ENCODE measurements at places on chromosomes 1 and 21.

DNA sequence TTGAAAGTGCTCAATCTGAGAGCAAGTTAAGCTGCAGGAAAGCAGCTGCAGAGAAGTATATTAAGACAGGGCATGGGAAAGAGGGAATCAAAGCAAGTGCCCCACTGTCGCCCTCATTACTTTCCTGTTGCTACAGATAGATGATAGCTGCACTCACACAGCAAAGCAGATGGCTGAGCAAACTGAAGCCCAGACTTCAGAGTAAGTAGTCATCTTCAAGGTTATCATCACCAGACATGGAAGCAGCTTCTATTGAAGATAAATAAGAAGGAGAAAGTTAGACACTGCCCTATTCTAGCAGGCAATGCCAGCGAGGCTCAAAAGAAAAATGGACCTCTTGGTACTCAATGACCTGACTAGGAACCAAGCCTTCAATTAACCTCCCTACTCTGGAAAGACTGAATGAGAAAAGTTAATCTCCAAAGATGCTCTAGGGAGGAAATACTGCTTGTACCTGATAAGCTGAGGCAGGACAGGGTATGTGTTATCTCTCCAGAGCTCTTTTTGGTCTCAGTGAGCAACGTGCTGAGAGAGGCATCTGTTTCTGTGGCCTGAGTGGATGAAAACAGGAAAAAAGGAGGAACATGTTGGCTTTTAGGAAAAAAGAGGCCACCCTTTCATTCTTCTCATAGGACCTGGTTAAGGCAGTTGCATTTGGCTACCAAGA is 11.1 kb upstream of the MRPL9 start:
- no peak for DNase-seq

- no peak for DNase-seq
Observed at GRCh38 chr1:160839746-160840145, 22.9 kb downstream of the CD244 start.

DNA sequence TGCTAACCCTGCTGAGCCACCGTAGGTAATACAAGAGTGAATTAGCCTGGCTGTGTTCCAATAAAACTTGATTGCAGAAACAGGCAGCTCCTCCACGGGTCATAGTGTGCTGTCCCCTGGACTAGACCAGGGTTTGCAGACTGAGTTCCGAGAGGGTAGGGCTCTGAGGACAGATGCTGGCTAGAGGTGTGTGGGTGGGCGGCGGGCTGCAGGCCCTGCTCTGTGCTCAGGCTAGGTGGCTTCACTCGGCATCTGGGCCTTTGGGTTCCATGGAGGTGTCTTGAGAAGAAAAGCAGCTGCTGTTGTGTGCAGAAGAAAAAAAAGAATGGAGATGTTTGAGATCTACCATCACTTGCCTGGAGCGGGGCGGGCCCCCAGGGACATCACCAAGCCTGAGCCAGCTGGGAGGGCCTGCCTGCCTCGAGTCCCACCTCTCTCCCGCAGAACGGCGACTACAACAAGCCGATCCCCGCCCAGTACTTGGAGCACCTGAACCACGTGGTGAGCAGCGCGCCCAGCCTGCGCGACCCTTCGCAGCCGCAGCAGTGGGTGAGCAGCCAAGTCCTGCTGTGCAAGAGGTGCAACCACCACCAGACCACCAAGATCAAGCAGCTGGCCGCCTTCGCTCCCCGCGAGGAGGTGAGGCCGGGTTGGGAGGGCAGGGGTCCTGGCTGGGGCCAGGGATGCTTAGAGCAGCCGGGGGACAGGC is 7.9 kb downstream of the TMEM201 start:
- no peak for DNase-seq

GRCh38 chr1:180268556-180269075 is 38.6 kb downstream of the LHX4 start:
- no peak for DNase-seq

DNA sequence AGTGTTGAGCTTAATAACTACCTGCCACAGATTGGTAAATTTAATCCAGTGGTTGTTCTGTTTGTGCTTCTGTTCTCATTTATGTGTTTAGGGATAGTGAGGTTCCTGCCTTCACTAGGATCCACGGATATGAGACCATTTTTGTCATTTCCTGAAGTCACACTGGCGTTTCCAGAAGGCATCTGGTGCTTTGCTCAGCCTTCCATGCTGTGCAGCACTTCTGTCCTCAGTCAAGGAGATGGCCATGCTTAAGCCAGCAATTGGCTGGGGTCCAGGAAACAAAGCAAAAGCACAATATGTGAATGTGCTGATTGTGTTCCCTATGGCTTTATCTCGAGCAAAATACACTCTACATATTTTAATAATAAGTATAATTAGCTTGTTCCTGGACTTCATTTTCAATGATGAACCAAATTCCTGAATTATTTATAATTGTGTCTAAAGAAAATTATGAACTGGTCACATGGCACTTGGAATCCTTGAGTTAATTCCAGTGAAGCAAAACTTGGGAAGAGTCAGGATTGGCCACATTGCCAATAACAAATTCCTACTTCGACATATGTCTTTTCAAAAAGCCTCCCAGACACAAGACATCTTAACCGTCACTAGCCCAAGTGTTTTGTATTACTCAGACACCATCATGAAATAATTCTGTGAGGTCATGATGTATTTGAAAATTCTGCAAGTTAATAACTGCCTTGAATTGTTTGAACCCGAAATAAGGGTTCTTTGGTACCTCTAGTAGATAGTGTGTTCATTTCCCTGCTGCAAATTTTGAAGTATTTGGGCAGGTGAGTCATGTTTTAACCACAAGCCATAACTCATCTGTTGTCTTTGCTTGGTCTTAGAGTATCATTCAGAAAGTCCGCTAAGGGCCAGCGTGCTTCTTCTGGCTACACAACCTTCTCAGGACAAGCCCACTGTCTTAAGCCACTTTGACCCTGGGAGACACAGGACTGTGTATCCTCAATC is 412.4 kb downstream of the DISC1 start:
- DNase-seq: no peak

- DNase-seq: no peak
Observed at GRCh38 chr1:183137782-183138181, 48.3 kb upstream of the LAMC2 start.
